ENCODE measurements at places on chromosomes 5 and 9.
A peak's percentile ranks its signal among the peaks of the same experiment; 100 is the strongest.

DNA sequence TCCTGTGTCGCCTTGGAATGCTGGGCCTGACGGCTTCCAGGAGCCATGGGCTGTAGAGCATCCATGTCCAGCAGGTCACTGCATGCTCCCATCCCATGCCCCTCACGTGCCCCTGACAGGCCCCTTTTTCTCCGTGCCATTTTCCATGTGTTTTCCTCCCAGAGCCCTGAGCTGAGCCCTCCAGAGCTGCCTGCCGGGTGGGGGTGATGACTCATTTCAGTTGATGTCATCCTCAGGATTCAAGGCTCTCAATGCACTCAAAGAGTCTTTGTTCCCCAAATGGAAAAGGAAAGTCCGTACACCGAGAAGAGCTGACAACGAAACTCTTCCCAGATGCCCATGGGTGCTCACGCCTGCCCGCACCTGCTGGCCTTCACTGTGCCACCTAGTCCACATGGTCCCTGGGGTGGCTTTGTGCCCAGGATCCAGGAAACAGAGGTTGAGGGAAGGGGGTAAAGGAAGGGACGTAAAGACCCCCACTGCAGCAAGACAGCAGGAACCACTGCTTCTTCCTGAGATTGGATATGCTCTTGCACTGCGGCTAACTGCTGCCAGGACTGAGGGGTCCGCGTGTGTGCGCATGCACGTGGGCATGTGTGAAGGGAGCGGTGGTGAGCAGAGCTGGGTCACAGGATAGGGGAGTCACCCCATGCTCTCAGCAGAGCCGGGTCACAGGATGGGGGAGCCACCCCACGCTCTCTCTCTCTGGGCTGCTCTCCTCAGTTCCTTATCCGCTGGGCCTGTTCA is 27.6 kb downstream of the COL15A1 start:
- ATAC-seq = peak; percentile 58

DNA sequence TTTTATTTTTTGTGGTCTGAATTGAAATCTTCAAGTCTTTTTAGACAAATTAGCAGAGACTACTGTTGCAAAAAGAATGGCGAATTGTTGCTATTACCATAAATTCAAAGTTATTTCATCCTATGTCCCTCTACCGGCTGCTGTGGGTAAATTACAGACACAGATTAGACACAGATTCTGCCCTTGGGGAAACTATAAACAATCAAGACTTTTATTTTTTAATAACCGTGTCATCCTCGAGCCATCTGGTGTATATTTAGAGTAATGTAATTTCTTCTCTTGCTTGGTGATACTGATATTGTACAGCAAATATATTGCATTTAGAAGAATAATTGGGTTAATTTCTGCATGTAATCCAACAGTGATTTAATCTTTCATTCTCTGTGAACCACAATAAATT is 228.0 kb upstream of the ADAMTSL1 start:
- ATAC-seq = peak; percentile 89

- ATAC-seq = no peak
Measured at GRCh38 chr5:171188016-171188415, 121.0 kb upstream of the TLX3 start.

GRCh38 chr5:176733406-176734262 is 76.7 kb upstream of the UNC5A start:
- ATAC-seq = no peak

- no peak for ATAC-seq
Measured at GRCh38 chr5:150073677-150074076, 12.7 kb downstream of the CSF1R start.

- peak; percentile 88 for ATAC-seq
Measured at GRCh38 chr9:94945197-94946144, 219.0 kb downstream of the AOPEP start.

GRCh38 chr5:125201446-125202052 is 455.1 kb upstream of the ZNF608 start:
- no peak for ATAC-seq

GRCh38 chr5:751496-751895 is 33.0 kb downstream of the ZDHHC11B start:
- ATAC-seq = no peak

DNA sequence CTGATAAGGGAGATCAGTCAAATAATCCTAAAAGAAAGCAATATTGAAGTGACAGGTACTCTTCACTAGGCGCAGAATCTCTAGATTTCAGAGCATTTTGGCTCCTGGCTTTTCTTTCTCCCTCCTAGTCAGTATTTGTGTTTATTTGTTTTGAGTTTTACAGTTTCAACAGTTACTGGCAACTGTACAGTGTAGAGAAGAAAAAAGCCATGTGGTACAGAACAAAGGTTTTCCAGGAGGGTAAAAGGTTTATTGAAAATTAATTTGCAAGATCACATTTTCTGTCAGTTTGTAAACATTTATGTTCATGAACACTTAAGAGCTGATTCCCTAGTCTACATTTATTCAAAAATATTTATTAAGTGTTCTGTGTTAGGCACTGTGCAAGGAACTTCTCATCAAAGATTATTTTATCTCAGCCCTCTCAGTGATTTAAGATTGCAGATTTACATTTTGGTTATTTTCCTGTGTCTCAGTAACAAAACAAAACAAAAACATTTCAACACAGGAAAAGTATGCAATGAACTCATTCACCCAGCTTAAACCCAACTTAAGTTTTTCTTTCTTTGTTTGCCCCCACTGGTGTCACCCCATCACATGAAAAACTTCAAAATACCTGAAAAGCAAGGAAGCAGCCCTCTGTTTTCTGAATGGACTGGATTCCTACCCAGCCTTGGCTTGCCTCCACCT is 12.9 kb downstream of the MINAR2 start:
- ATAC-seq = no peak

DNA sequence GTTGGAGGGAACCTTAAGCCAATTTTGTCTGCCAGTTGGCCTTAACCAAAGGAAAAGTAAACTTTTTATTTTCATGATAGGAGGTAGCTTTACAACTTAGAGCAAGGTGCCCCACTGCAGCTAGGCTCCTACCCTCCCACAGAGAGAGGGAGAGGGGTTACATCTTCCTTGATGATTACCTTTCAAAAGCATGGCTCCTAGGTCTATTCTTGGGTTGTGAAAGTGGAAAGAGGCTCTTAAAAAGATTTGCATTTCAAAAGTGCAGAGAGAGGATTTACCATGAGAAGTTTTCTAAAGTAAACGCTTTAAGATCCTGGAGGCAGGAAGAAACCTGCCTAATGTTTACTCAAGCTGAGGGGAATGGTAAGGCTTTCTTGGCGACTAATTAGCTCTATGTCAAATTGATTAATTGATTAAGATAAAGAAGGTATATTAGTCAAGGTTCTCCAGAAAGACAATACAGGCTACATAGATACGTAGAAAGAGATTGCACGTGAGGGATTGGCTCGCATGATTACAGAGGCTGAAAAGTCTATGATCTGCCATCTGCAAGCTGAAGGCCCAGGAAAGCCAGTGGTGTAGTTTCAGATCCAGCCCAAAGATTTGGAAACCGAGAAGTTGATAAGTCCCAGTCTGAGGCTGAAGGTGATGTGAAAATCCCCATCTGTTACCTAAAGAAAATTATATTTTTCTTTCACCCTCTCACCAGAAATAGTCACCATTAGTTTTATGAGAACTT is 333.8 kb upstream of the CTNND2 start:
- ATAC-seq = no peak

- ATAC-seq = no peak
Measured at GRCh38 chr5:120621339-120621738, 157.2 kb downstream of the PRR16 start.

DNA sequence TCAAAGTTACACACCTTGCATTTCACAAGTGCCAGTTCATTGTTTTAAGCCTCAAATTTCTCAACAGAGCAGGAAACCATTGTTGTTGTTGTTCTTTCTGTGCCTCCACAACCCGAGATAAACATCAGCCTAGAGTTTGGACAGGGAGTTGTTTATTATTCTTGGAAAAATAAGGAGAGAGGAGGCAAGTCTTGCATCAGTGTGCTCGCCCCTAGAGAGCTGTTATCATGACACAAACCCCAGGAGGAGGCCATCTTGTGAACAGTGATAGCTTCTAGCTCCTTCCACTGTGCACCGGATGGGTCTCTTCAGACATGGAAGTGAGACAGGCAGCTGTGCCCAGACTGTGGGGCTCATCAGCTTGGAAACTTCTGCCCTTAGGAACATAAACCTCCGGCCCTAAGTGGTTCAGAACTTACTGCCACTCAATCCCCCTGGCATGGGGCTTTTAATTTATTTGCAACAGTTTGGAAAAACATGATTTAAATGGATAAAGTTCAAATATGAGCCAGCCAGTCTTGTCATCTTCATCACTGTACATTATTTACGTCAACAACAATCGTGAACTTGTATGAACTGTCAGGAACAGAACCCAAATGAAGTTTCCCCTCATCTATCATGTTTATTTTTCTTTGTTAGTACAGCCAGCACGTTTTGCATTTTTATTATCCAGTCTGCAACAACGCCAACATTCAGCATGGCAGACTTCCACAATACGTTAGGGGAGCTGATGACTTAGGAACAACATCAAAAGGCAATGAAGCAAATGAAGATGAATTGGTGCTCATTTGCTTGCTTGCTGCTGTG is 181.7 kb upstream of the S1PR3 start:
- ATAC-seq = no peak

GRCh38 chr9:16276866-16277265 is 593.6 kb downstream of the BNC2 start:
- no peak for ATAC-seq

GRCh38 chr5:19855453-19855852 is 132.5 kb downstream of the CDH18 start:
- no peak for ATAC-seq

- no peak for ATAC-seq
Measured at GRCh38 chr9:95137587-95138145, 179.8 kb downstream of the FANCC start.

GRCh38 chr5:123300266-123300665 is 122.9 kb downstream of the CEP120 start:
- ATAC-seq = no peak

GRCh38 chr9:122978601-122979000 is 37.8 kb downstream of the RABGAP1 start:
- peak; percentile 61 for ATAC-seq

- no peak for ATAC-seq
Measured at GRCh38 chr9:116372081-116372673, 218.6 kb downstream of the PAPPA start.

DNA sequence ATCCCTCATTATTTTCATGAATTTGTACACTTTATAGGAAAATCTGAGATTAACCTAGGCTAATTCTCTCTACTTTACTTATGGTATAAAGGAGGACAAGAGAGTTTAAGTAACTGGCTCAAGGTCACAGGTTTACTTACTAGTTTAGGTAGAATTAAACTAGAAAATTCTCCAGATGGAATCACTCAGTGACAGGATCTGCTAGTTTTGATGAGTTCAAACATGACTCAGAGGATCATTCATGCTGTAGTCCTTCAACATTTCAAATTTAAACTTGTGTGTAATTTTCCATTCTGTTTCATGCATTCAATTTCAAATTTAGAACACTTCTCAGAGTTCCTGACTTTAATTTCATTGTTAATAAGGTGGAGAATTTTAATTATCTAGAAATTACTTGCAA is 485.7 kb upstream of the TUSC1 start:
- no peak for ATAC-seq

DNA sequence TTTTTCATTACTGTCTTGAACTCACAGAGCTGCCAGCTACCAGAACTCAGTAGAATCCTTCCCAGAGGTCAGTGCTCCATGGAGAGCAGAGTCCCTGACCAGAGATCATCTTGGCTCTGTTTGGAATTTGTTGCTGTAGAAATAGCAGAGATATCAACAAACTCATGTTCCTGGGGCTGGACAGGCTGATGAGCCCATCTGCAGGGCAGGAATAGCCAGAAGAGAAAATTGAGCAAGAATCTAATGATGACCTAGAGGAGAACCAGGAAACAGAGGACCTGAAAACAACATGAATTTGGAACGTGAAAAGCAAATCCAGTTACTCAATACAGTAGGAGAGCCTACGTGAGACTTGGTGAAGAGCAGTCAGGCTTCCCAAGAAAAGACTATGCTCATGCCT is 437.8 kb downstream of the PLK2 start:
- ATAC-seq = no peak

DNA sequence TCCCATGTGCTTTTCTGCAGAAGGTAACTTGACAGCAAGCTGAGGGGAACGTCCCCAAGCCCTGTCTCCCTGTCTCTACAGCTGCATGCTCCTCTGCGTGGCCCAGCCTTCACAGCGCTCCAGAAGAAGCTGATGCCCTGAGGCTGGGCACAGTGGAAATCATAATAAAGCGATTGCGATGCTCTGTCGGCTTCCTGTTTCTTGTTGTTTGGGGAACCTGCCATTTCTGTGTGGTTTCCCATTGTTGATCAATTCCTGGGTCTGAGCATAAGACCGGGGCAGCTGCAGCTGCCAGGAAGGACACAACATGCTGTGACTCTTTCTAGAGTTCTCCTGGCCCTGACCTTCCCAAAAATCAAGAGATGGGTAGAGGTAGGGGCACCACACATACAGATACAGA is 7.2 kb upstream of the DNAJB5 start:
- ATAC-seq = no peak

DNA sequence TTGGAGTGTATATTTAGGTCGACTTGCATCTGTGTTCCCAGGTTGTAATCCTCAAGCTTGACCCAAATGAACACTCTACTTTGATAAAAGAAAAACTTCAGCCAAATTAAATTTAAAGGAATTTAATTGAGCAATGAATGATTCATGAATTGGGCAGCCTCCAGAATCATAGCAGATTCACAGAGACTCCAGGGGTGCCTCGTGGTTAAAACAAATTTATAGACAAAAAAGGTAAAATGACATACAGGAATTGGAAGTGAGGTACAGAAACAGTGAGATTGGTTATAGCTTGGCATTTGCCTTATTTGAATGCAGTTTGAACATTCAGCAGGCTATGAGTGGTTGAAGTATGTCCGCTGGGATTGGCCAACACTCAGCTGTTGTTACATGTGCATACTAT is 21.6 kb upstream of the SPATA31D4 start:
- ATAC-seq = no peak
